Right forelimb (tissue), 1 donor: ENCODE measurements at places on chromosomes 5 and 9.

DNA sequence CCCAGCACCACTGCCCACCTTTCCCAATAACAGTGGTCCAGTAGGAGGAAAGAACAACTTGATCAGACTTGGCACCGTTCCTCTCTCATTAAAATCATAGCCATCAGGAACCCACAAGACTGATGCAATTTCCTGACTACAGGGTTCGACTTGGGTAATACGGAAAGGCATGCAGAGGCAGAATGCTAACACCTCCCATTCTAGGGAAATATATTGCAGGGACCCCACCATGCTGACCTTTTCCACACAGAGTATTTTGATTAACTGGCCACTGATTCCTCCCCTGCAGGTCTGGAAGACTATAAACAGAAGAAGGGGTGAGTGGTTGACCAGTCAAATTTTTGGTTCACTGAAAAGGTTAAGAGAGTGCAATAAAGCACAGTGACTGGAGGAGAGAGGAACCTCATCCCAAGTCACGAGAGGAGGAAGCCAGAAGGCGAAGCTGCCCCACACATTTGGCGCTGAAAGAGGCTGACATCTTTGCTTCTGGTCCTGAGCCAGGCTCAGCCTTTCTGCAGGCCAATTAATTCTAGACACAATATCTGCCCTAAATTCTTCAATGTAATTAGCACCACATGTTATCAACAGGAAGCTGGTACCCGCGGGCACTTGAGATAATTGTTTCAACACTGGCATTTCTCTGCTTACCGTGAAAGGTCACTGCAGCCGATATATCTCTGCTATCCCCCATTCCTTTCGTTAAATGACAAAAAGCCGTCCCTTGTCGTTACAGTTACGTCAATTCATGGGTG lies 64.7 kb upstream of the SPOCK1 start:
- DNase-seq: no peak

GRCh38 chr9:137095664-137096517 lies 9.1 kb downstream of the MAN1B1 start:
- no peak for DNase-seq

DNA sequence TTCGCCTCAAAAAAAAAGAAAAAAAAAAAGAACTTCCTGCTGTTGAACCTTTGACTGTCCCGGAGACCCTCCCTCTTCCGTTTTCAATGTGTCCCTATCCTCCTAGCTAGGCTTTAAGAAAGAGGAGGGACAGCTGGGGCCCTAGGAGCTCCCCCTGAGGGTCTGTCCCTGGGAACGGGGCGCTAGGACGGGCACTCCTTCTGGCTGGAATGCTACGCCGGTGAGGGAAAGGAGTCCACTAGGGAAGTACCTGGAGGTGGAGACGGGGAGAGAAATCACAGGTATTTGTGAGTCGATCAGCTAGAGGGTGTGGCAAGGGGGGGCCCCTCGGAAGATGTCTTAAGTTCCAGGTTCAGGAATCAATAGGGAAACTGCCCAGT lies 4.6 kb downstream of the SIT1 start:
- no peak for DNase-seq

DNA sequence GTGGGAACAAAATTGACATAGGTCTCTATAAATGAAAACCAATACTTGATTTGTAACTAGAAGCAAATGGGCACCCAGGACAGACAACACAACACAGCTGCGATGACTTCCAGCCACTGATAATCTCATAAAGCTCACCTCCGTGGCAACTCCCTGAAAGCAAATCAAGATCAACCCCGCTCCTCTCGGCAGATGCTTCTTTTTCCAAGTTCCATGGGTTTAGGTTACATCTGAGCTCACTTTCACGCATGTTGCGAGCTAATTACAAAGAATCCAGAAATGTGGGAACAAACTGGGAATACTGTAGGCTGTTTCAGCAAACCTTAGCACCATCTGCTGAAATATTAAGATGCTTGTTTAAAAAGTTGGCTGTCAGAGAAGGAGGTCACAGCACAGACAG lies 153.9 kb downstream of the ELAVL2 start:
- DNase-seq: no peak

GRCh38 chr9:136700959-136701667 lies 11.3 kb upstream of the DIPK1B start:
- DNase-seq: no peak

DNA sequence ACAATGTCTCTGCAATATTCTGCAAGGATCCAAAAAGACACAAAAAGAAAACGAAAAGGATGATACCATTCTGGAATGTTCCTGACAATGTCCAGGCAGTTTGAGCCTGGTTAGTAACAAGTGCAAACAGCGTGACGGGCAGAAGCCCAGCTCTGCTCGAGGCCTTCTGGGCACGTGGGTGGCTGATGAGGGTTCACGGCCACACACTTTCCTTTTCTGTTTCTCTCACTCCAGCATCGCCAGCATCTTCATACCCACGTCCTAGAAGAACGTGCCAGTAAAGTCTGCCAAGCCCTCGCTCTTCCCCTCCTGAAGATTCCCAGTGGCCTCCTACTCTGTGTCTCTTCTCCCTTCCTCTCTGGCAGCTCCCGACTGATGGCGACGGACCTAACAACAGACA lies 36.7 kb downstream of the COL23A1 start:
- no peak for DNase-seq

- DNase-seq: no peak
Observed at GRCh38 chr5:14184082-14184481, 40.9 kb downstream of the TRIO start.

DNA sequence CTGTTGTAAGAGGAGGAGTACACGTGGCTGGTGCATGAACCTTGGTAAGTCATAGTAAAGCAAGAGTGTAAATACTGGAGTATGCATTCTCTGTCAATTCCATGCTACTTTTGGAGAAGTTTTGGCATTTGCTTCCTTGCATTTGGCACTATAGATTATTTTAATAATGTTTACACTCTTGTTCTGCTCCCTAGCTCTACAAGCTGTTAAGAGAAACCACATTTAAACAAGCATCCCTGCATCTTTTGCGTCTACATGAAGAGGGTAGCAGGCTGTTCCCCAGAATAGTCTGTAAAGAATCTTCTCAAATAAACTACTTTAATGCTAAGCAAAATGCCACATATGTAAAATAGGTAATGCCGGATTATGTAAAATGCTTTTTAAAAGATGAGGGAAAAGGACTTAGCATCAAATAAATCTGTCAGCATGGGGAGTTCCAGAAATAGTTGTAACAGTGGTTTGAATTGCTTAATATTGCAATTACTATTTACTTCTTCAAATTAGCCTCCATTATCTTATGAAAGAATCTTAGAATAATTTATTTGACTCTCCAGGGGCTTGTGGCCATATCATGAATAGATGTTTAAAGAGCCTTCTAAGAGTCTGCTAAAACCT lies 2127.3 kb upstream of the WWC1 start:
- no peak for DNase-seq

DNA sequence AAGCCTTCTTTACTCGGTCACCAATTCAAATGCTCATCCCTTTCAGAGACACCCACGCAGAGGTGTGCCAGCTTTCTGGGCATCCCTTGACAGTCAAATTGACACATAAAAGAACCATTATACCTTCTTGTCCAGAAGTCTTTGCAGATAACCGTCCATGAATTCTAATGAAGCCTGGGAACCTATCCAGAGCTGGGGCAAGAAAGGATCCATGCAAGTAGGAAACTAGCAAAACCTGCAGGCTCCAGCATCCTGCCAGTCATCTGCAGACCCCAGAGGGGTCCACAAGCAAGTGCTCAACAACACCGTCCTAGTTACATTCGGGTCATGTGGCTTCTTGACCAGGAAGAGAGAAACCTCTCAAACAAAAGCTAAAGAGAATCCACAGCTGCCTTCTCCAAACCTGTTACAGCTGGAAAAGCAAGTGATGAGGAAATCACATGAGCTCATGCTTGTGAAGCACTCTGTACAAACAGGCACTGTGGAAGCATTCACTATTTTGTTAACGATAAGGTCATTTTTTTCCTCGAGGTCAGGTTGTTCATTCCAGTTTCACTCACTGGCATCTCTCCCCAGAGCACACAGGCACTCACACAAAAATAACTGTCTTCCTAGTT lies 80.2 kb upstream of the DMRT1 start:
- DNase-seq: no peak

DNA sequence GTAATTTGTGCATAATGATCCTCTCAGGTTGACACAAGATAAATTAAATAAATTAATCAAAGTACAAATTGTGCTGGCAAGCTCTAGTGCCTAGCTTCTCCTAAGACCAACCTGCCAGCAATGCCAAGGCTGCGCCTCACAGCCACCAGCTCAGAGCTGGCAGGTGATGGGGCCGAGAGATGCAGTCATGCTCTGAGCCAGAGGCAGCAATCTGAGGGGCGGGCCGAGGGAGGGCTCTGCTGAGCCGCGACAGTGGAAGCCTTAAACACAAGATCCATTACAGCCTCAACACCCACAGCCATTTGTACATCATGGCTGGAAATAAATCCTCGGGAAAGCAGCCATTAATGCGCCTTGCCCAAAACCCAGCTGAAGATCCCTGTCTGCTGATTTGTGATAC lies 20.3 kb downstream of the MED27 start:
- no peak for DNase-seq

GRCh38 chr5:126917918-126918614 lies 112.3 kb downstream of the MARCHF3 start:
- DNase-seq: no peak

GRCh38 chr5:54678737-54679136 lies 161.2 kb downstream of the SNX18 start:
- DNase-seq: no peak

DNA sequence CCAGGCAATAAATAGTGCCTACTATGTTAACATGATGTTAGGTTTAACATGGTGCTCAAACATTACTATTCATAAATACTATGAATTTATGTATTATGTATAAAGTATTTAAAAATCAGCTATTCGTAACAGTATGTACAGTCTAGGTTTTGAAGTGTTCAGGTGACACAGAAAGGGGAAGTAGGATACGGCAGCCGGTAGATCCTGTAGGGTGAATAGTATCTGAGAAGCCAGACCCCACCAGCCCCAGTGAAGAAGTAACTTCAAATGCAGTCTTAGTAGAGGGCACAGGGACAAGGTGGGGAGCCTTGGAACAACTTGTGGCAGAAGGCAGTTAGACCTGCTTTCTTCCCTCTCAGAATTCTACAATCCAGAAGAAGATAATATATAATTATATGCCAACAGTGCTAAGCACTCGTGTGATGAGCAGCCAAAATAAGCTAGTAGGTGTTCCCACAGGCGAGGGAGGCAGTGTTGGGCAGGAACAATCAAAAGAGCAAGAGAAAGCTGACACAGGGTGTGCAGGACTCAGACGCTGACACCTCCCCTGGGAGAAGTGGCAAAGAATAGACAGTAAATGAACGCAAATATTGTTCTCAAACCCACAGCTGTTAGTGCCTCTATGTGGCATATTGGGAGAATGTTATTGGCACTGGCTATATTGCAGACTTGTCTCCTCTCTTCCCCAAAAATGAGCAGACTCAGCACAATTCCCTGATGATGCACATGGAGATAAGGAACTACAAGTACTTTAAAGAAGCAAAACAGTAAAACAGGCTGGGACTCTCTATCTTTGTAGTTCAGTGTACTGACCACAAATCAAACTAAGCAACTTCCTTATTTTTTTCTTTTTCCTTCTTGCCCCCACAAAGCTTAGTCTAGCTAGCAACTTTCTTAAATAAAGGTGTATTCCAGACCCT lies 4.6 kb downstream of the ZNF367 start:
- DNase-seq: no peak

DNA sequence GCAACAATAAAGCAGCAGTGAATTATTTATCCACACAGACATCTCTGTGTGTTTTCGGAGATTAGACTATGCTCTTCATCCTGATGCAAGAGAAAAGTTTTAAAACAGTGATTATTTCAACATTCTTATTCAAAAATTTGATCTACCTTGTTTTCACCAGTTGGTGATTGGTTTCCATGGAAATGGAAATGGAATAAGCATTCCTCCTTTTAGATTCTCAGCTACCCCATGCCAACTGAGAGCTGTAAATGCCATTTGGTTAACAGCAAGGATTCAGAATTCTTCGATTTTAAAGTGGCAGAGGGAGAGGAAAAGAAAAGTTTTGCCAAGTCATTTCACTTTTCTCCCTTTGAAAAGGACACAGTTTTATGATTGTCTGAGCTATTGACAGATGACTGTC lies 154.7 kb downstream of the PCSK5 start:
- DNase-seq: no peak

DNA sequence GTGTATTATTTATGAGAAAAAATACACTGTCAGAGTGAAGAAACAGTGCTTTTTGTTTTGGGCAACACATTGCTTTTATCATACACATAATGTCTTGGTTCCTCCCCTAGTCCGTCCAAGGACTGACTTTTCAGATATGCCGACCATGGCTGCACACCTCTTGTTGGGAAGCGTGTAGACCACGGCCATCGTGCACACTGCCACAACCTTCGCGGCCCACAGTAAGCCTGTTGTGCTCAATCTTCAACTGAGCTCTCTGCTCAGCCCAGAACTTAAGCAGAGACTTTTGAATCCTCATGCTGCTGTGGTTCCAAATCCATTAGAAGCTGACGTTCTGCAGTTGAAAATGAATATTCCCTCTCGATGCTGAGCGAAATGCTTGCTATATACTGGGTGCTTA lies 157.6 kb upstream of the IRX2 start:
- no peak for DNase-seq

DNA sequence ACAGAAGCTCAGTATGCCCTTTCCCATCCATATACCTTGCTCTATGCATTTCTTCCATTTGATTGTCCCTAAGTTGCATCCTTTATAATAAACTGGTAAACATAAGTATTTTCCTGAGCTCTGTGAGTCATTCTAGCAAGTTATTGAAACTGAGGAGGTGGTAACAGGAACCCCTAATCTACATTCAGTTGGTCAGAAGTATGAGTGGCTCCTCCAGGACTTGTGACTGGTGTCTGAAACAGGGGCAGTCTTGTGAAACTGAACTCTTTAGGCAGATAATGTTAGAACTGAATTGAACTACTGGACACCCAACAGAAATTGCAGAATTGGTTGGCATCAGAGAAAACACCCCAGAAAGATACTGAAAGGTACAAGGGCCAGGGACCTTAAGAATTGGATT lies 133.1 kb upstream of the POU5F2 start:
- DNase-seq: no peak

- no peak for DNase-seq
Observed at GRCh38 chr9:87319656-87320055, 178.0 kb upstream of the DAPK1 start.
